Camera-type eye (tissue), 1 donor: ENCODE measurements at places on chromosomes 4 and X. TPM values are rescaled to one million over a fixed set of nuclear protein-coding genes. Genes with fewer than 3 reads are reported as not detected.

Gene SERPINA7
- total RNA-seq, result not detected

Gene GAGE2A
- not detected for total RNA-seq

Gene MAGEB1
- not detected for total RNA-seq

Gene RAPGEF2
- 128 TPM for total RNA-seq

Gene ADH4
- not detected for total RNA-seq

Gene RNF150
- 47.7 TPM for total RNA-seq

Gene CCNG2
- 260 TPM for total RNA-seq

Gene CENPVL3
- 1.9 TPM for total RNA-seq

Gene GABRG1
- total RNA-seq, result 4.1 TPM

Gene MXD4
- total RNA-seq, result 40.8 TPM

Gene RAB9A
- total RNA-seq, result 45.1 TPM

Gene BCAP31
- 57.0 TPM for total RNA-seq

Gene ATP5ME
- total RNA-seq, result 12.8 TPM

Gene EGF
- 20.8 TPM for total RNA-seq

Gene MAGIX
- total RNA-seq, result 6.5 TPM

Gene TENM3
- 88.6 TPM for total RNA-seq

Gene F8
- total RNA-seq, result 5.9 TPM

Gene PDCL2
- not detected for total RNA-seq

Gene SNCA
- 57.5 TPM for total RNA-seq

Gene PHOX2B
- 0.55 TPM for total RNA-seq

Gene SLC49A3
- total RNA-seq, result 3.5 TPM

Gene RBMXL3
- total RNA-seq, result not detected

Gene RAB41
- total RNA-seq, result not detected

Gene HSFX4
- not detected for total RNA-seq

Gene PCSK1N
- total RNA-seq, result 46.4 TPM

Gene RNF212
- total RNA-seq, result 1.6 TPM

Gene ARHGAP36
- 2.4 TPM for total RNA-seq

Gene PASD1
- total RNA-seq, result not detected

Gene EDA2R
- 2.6 TPM for total RNA-seq

Gene CYBB
- total RNA-seq, result 12.6 TPM

Gene PABPC1L2B
- 0.38 TPM for total RNA-seq

Gene CT47A7
- not detected for total RNA-seq

Gene RAB33A
- total RNA-seq, result 8.0 TPM

Gene CCDC110
- total RNA-seq, result 3.7 TPM

Gene CENPI
- 8.2 TPM for total RNA-seq

Gene JADE3
- total RNA-seq, result 14.0 TPM

Gene SLC6A14
- 0.99 TPM for total RNA-seq

Gene CT45A5
- total RNA-seq, result not detected
